T-helper 9 cell (primary cell): ENCODE measurements at places on chromosomes 2 and 18.

- no peak for DNase-seq
These were observed at the start of gene REG1A for GRCh38 chr2:79120194-79120713. Gene REG1A (plus strand): TSS chr2:79120488. CDS start chr2:79120862, 374 bp downstream.

DNA sequence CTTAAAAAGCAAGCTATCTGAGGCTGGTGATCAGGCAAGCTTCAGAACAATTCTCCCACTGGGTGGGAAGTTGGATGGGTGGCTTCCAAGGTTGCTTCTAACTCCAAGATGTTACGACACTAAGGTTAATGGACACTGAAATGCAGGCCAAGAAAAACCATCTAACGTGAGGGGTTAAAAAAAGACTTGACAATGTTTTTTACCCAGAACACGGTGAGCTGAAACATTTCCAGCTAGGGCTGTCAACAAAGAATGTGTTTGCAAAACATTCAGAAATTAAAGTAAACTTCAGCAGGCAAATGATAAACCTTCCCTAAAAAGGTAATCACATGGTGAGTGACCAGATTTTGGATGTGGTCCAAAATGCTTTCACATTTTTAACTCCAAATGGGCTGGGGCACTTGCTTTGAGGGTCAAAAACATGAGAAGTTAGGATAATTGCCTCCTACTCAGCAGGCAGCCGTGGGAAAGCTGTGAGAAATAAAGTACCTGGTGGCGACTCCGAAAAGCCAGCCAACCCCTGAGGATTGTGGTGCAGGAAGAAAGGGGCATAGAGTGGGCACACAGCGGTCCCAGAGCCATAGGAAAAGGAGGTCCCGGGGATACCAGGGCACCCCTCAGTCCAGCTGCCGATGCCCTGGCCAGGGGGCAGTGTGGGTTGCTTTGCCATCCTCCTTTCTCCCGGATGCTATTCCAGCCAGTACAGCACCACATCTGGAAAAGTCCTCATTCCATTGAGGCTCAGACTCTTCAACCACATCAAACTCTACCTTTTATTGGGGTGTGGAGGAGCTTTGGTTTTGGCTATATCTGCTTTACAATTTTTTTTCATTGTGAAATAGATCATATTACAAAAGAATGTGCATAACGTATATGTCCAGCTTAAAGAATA lies 90.0 kb upstream of the ATL2 start:
- DNase-seq, result no peak

DNA sequence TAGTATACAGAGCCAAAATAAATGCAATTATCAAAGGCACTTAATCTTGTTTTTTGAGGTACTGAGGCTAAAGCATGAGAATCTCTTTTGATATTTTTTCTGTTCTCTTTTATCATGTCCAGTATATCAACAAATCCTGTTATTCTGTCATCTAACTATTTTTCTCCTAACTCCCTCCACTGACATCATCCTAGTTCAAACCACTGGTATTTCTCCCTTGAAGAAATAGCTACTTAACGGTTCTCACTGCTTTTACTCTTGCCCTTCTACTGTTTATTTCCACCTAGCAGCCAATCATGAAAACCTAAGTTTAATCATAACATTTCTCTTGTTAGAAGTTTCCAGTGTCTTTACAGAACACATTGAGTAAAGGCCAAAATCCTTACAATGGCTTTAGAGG lies 317.6 kb downstream of the GPD2 start:
- DNase-seq, result no peak

DNA sequence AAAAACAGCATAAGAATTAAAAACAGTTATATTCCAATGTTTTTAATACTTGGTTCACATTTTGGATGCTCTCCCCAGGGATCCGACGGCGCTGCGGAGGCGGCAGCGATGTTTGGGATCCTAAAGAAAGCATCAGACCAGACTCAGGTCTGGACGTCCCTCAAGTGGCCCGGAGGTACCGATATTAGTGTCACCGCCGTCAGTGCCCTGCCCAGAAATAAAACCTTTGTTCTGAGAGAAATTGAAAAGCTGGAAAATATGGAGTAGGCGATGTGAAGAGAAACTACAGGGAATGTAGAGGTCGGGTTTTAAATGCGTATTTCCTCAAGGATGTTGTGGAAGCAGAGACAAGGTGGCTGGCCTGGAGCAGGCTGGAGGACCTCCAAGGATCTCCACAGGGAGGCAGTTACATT lies 683 bp upstream of the TBC1D8 start:
- DNase-seq, result no peak

- DNase-seq, result no peak
These were observed 308.5 kb downstream of the NOL4 start for GRCh38 chr18:33916200-33916599.
